NCI-H2227 treated with DMSO at 0.1 percent for 48 hours (cell line): ENCODE measurements at places on chromosomes 2 and 18.

DNA sequence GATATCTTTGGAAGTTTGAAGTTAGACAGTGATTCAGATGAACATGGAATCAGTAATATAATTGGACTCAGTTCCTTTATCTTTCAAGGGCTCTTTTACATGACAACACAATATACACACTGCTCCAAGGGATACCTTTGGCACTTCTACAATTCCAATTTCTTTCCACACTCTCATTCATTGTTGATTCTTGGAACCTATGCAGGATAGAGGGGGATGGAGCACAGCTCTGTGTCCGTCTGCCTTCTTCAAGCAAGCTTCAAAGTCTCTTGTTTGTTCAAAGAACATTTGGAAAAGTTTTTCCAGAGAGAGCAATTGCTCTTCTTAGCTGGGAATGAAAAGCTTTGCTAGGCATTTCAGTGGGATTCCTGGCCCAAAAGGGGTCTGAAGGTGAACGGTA lies 276.2 kb upstream of the ZEB2 start:
- DNase-seq = no peak

DNA sequence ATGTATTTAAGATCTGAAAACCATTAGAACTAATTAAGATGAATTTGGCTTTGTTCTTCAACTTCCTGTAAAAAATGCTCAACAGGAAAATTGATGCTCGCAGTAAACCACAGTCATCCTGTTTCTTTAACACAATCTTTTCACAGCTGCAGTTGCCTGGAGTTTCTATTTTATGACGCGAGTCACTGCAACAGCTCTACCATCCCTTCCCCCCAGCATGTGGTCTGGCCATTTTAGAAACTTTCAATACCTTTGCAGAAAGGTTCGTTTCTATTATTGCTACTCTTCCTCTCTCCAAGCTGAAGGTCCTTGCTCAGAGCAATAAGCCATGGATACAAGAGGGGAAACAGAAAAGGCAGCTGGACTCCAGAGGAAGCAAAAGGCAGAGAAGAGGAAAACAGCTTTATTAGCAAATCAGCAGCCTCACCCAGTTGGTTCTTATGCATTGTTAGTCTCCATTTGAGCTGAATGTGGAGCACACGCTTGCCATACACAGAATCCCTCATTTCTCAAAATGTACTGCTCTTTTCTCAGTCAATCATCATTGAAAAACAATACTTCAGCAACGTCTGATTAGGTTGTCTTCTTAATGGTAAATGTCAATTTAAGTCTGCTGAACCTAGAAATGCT lies 3.9 kb downstream of the WIPF1 start:
- DNase-seq = peak; percentile 86

- no peak for DNase-seq
These were observed 14.3 kb upstream of the MAP3K2 start for GRCh38 chr2:127401757-127402695.

- DNase-seq = peak; percentile 35
These were observed 5.3 kb upstream of the NEU4 start for GRCh38 chr2:241803387-241804325.

DNA sequence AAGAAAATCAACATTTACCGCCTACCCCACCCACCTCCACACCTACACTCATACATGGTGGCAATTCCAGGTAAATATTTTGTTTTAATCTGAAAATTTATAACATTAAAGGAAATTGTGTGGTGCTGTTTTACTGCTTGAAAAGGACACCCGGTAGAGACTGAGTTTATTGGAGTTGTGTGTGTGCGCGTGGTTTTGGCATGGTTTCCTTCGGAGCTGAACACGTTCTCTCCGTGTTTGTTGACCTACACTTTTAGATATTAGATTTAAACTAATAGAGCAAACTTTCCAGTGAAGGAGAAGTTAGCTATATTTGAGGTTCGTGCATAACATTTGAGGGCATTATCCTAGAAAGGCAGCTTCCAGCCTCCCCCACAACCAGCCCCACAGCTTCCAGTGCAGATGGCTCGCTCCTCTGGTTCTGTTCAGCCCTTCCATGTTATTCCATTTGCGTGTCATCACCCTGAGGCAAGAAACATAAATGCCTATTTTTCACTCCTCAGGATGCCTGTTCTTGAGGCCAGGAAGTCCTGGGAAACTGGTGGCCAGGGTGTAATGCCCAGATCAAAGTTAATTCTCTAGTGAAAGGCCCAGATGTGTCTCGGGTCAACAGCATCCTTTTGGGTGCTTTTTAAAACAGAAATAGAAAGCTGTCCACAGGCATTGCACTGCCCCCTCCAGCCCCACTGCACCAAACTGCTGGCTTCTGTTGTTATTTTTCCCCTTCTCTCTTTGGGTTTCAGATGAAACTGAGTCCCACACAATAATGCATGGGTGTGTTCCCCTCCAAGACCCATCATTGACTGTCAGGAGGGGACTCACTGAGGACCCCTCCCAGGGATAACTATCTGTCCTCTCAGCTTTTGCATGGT lies 190.2 kb downstream of the SETBP1 start:
- no peak for DNase-seq

- no peak for DNase-seq
These were observed at the start of gene IAH1 for GRCh38 chr2:9474361-9475057. IAH1 (plus strand) TSS chr2:9474551; CDS start chr2:9474567, 16 bp downstream.

DNA sequence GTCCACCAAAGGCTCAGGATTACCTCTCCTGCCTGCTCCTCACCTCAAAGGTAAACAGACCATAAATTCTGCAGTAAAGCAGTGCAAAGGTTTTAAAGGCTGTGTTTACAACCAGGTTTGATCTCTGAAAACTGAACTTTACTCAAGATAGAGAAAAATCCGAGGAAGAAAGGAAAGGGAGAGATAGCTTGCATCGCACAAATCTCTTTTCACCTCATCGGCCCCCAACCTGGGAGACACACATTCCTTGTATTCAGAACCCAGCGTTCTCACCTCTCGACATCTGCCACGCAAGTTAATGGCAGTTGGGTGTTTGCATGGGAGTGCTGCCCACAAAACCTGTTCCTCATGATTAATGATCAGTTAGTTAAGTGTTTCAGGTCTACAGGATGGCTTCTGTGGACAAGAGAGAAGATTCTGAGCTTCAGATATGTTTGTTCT lies 72.6 kb downstream of the GATA6 start:
- DNase-seq = no peak

GRCh38 chr2:88452565-88452905 lies at the start of gene FOXI3:
FOXI3 (minus strand) TSS chr2:88452693; CDS start chr2:88452535, 158 bp downstream.
- DNase-seq = no peak

DNA sequence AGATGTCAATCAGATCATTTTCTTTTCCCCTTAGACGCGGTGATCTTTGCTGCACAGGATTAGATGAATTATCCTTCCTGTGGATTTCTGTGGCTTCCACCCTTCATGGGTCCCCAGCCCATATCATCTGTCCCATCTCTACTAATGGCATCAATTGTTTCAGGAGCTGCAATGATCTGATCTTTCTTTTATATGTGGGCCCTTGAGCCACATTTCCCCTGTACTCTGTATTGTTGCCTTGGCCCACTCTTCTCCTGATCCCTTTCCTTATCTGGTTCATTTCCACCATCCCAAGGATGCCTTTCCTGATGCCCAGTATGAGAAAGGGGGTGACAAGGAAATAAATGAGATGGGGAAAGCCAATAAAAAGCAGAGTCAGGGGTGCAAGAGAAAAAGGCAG lies 24.7 kb downstream of the SP140 start:
- no peak for DNase-seq

DNA sequence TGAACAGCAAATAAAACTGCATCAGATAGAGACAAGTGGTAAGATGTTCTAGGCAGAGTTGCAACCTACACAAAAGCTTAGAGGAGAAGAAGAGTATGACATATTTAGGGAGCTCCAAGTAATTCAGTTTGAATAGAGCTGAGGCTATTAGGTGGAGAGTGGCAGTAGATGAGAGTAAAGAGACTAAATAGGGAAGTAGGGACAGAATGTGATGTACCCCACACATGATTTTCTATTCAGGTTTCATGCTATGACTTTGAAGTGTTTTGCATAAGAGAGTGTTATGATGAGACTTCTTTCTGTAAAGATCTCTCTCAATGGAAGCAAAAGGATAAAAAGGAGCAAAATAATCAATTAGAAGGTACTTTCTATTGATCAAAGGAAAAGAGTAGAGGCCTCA lies 206.8 kb upstream of the ERBB4 start:
- DNase-seq = no peak

GRCh38 chr2:241334813-241335212 lies 19.1 kb downstream of the SEPTIN2 start:
- DNase-seq = no peak

DNA sequence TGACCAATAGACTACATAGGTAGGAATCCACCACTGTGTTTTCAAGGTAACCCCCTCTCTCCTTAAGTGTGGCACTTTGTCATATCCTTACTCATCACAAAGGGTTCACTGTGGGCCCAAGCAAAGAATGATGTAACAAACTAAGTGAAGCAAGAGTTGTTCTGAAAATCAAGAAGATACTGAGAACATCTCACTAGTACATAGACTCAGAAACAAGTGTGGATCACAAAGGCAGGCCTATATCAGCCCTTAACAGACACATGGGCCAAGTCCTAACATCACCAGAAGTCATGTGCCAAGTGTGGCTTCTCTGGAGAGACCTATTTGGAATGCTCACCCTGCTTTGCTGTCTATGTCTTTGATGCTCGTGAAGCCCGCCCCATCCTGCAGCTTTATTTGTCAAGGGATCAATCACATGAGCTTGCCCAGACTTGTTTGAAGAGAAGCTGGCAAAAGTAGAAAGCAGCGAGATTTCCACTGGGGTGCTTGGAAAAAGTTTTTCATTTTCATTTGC lies 131.2 kb upstream of the TTC39C start:
- DNase-seq = no peak

GRCh38 chr2:103739921-103740320 lies 978.1 kb downstream of the TMEM182 start:
- DNase-seq = no peak

DNA sequence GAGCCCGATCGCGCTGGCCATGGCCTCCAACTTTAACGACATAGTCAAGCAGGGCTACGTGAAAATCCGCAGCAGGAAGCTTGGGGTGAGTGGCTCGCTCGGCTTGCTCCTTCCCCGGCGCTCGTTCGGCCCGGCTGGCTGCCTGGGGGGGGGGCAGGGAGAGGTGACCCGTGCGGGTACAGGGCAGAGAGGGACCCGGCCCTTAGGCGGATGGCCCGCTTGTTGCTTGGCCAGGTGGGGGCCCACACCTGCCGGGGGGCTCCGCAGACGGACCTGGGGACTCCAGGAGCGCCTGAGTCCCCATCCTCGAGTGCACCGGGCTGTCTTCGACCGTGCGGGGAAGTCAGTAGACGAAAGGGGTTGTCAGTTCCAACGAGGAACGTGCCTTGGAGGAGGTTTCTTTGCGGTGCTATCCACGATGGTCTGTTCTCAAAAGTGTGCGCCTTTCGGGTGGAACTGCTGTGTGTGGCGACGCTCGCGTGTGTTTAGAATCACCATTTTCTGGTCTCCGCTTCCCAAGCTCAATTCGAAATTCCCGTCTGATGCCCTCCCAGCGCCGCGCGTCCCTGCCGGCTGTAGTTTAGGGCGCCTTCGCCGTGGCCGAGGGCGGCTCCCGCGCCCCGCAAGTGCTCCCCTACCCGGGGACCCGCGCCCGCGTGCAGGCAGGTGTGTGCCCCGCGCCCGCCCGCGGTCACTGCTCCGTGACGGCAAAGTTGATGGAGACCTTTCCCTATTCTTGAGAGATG lies 711 bp downstream of the DOK6 start:
- no peak for DNase-seq

DNA sequence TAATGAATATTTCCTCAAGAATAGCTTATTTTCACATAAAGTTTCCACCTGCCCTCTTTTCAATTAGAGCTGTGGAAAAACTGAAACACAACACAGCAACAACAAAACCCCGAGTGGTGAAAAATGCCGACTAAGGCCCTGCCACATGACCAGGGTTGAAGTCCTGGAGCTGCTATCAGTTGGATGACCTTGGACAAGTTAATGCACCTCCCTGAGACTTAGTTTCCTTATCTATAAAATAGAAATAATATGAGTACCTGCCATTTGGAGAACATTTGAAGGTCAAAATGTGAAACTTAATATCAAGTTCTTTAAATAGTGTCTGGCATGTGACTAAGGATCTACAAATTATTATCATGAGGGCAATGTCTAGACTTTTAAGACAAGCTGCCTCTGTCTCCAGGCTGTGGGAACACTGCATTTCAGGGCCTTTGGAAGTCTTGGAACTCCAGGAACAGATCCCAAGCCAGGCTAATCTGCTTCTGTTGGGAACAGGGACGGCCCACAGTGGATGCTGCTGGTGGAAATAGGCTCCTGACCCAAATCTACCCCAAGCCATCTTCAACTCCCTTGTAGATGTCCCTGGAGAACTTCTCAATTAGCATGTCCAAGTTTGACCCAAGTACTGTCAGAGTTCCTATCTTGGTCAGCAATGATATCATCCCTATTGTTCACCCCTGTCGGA lies 42.0 kb upstream of the TRIB2 start:
- no peak for DNase-seq

- no peak for DNase-seq
These were observed 145.2 kb downstream of the CCBE1 start for GRCh38 chr18:59551902-59552635.

- no peak for DNase-seq
These were observed 72.7 kb upstream of the MAP3K20 start for GRCh38 chr2:173002751-173003541.

DNA sequence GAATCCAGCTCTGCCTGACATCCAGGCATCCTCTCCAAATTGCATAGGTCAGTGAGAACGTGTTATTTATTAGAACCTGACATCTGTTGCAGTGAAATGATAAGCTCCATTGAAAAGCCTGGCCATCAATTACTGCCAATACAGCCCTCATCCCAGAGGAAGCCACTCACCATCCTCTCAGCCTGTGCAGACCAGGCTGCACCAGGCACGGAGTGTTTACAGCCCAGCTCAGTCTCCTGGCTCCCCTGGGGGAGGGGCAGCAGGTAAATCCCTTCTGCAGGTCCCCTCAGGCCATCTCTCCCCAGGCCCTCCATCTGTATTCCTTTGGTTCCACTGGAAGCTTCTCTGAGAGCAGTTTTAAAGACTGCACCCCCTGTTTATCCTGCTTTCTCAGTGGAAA lies 82.6 kb upstream of the FOSL2 start:
- DNase-seq = peak; percentile 33

- DNase-seq = no peak
These were observed 23.6 kb downstream of the INPP5D start for GRCh38 chr2:233083782-233084181.

GRCh38 chr2:28359222-28360057 lies 33.2 kb upstream of the FOSL2 start:
- DNase-seq = no peak

- DNase-seq = no peak
These were observed 773.3 kb upstream of the SLC39A10 start for GRCh38 chr2:194883711-194884110.

- no peak for DNase-seq
These were observed 290.7 kb upstream of the SLC14A2 start for GRCh38 chr18:45324495-45325113.

- DNase-seq = no peak
These were observed 535.8 kb downstream of the GALR1 start for GRCh38 chr18:77785415-77785975.

GRCh38 chr2:138486363-138487198 lies 15.0 kb upstream of the SPOPL start:
- no peak for DNase-seq
